ENCODE measurements at places on chromosomes 2 and 18.

- DNase-seq = no peak
These were observed 104.4 kb upstream of the SERPINE2 start for GRCh38 chr2:224143526-224143925.

DNA sequence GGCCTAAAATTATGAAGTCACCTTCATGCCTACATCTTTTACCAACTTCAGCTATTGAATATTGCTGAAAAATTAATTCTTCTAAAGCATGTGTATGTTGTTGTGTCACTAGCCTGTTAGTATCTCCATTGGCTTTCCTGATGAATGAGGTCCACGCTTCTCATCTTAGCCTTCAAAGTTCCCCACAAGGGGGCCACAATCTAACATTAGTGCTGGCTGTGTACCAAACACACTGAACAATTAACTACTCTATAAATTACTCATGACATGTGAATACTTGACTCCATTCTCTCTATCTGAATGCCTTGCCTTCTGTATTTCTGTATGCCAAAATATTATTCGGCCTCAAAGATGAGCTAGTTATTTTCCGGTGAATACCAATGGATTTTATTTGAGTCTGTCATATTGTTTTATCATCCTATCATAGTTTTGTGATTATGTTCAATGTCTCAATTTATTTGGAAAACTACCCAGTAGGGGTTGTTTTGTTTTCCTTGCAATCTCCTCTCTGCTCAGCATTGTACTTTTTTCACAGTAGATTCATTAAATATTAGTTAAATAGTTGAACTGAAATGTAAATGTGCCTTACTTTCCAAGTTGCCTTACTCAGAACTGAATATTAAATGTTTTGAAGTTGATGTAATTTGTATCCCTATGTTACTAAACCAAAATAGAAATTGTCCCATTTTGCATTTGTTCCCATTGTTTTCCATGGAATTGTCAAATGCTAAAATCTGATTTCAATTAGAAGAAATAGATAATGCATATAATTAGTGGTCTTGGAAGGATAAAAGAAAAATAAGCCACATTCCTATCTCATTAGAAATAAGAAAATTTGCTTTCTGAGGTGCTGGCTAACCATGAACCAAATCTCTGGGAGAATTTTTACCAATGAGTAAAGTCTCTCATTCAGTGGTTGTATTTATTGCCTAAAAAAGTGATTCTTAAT lies 208.4 kb upstream of the COL3A1 start:
- DNase-seq = peak; percentile 63

DNA sequence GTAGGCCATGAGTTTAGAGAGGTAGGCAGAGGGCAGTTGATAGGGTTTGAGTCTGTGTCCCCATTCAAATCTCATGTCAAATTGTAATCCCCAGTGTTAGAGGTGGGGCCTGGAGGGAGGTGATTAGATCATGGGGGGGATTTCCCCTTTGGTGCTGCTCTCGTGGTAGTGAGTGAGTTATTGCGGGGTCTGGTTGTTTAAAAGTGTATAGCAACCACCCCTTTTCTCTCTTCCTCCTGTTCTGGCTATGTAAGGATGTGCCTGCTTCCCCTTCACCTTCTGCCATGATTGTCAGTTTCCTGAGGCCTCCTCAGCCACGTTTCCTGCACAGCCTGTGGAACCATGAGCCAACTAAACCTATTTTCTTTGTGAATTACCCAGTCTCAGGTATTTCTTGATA lies 25.5 kb downstream of the MARCHF4 start:
- DNase-seq = no peak

GRCh38 chr18:58101291-58101794 lies 57.3 kb downstream of the NEDD4L start:
- DNase-seq = no peak
